ENCODE measurements at places on chromosomes 1 and 21.
A peak's percentile ranks its signal among the peaks of the same experiment; 100 is the strongest.

GRCh38 chr21:31873275-31873695, 465 bp downstream of the HUNK start:
- DNase-seq: no peak

DNA sequence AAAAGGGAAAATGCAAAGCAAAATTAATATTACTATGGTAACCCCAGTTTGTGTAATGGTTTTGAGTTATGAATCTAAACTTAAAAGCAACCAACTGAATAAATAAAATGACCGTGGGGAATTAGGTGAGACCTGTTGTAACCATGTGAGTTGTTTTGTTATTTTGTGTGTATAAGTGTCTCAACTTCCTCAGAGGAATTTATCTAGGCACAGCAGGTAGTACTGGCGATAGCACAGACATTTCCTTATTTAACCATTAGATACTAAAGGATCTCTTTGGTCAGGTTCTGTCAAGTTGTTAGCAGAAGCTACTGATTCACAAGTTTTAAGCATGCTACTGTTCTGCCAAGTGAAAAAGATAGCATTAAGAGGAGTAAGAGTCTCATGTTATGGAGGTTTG, 39.3 kb upstream of the LRRC7 start:
- no peak for DNase-seq

DNA sequence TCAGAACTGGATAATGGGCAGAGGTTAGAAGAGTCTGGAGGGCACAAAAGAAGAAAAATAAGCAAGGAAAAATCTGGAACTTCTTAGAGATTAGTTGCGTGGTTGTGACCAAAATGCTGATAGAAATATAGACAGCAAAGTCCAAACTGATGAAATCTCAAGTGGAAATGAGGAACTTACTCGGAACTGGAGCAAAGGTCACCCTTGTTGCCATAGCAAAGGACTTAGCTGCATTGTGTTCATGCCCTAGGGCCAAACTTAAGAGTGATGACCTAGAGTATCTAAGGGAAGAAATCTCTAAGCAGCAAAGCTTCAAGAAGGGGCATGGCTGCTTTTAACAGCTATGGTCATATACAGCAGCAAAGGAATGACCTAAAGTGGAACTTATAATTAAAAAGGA, 180.0 kb downstream of the TTLL7 start:
- no peak for DNase-seq

GRCh38 chr1:60619581-60619980, 462.8 kb upstream of the NFIA start:
- no peak for DNase-seq

DNA sequence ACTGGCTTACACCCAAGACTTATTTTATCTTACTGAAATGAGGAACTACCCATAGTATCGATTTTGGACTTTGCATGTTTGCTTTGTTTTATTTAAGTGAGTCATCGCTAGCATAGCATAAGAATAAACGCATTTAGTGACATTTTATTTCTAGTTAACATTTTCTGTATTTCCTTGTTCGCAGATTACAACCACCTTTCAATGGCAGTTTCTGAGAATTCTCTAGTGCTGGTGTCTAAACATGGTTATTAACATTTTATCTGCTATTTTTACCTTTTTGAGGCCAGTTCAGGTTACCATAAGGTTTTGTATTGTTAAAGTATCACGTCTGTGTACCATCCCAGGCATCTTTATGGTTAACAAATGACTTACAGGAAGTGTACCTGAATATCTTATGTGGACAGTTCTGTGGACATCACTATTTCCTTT, 24.5 kb downstream of the EEIG2 start:
- no peak for DNase-seq

GRCh38 chr1:212241501-212241900, 43.7 kb upstream of the PPP2R5A start:
- DNase-seq: no peak

GRCh38 chr1:47442842-47443529, 5.1 kb downstream of the FOXD2 start:
- no peak for DNase-seq

- DNase-seq: no peak
These were observed 561.9 kb upstream of the ADGRL4 start for GRCh38 chr1:79568411-79568810.

DNA sequence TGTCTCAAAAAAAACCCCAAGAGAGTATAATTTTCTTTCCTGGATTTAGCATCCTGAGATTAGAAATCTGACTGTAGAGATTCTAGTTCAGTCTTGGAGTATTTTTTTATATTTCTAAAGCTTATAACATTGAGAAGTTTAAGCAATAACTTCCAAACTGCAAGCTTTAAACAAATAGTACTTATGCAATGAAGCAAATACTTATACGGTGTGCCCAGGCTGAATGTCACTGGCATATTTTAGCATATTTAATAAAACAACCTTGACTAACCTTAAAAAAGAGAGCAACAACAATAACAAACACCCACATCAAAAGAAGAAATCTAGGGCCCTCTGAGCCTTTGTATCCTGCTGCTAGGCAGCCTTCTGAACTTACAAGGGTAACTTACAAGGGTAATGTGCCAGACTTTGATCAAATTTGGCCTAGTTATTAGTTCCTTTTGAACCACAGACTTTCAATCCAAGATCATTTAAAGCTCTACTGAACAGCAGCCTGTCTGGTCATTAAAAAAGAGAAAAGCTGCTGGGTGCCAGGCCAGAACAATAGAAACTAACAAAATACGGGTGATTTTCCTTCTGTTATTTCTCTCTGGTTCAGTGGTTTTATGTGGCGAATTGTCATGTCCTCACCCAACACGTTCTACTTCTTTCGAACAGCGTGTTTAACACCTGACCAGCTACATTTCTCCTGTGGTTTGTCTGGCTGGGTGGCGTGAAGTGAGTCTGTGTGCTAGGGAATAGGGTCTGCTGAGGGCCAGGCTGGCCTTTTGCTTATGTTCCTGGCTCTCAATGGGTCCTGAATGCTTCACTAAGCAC, 16.2 kb downstream of the MTOR start:
- DNase-seq: no peak

GRCh38 chr1:112762541-112763500, 47.7 kb upstream of the PPM1J start:
- DNase-seq: no peak

DNA sequence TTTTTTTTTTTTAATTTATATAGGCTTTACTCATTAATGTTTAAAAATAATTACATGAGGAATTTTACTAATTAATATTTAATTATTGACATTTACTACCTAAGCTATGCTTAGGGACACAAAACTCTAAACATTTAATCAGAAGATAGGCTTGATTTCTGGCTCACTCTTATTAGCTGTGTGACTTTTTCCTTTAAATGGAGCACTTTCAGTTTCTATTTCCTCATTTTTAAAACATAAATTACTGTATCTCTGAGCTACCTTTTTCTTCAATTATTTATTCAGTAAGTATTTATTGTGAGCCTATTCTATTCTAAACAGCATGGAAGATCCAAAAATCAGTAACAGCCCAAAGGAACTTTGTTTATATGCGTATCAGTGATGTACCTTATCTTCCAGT, 40.5 kb downstream of the MAP3K7CL start:
- no peak for DNase-seq

GRCh38 chr1:69569576-69570328, 2.0 kb downstream of the LRRC7 start:
- no peak for DNase-seq

DNA sequence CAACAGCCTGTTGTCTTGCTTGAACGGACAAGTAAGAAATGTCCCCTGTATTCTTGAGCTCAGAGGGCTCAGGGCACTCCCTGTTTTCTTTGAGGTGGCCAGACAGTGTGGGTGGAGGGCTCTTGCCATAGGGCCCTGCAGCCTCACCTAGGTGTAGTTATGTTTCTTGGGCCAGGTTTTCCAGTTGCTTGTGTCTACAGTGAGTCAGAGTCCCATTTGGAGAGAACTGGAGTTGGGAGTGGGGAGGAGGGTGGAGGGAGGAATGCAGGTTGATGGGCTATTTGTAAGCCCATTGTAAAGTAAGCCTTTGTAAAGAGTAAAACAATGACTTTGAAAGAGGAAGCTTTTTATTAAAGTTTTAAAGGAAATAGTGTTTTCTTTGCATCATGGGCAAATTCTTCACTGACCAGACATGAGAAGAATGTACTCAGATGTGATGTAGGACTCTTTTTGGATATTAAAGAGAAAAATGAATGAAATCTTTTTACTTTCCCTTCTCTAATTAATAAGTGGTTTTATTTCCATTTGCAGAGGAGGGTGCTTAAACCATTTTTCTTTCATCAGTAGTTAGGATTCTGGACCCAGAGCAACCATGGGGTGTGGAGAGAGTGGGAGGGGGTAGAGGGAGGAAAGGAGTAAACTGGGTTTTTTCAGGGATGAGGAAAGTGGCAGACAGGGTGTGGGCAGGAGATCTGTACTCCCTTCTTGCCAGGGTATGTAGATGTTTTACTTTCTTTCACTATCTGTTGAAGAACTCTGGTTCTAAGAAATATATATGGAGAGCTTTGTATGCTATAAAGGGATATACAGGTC, 45.1 kb upstream of the MACF1 start:
- DNase-seq: no peak

- DNase-seq: no peak
These were observed 52.2 kb upstream of the ARTN start for GRCh38 chr1:43881415-43881814.

- DNase-seq: no peak
These were observed 18.5 kb downstream of the WASF2 start for GRCh38 chr1:27471477-27471876.

- DNase-seq: no peak
These were observed 42.9 kb upstream of the PRKACB start for GRCh38 chr1:84101204-84101603.

GRCh38 chr21:16594191-16594590, 864.4 kb downstream of the USP25 start:
- no peak for DNase-seq

DNA sequence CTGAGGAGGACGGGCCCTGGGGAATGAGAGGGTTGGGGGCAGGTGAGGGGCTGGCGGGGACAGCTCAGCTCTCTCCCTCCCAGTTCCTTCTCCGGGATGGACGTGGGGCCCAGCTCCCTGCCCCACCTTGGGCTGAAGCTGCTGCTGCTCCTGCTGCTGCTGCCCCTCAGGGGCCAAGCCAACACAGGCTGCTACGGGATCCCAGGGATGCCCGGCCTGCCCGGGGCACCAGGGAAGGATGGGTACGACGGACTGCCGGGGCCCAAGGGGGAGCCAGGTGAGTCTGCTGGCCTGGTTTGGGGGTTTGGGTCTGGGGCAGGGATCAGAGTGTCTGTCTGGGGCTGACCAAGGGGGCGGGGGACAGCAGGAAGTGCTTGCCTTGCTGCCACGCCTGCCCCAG, 495 bp downstream of the C1QC start:
- DNase-seq: no peak

- no peak for DNase-seq
These were observed 38.1 kb downstream of the SLC44A3 start for GRCh38 chr1:94858276-94858675.

DNA sequence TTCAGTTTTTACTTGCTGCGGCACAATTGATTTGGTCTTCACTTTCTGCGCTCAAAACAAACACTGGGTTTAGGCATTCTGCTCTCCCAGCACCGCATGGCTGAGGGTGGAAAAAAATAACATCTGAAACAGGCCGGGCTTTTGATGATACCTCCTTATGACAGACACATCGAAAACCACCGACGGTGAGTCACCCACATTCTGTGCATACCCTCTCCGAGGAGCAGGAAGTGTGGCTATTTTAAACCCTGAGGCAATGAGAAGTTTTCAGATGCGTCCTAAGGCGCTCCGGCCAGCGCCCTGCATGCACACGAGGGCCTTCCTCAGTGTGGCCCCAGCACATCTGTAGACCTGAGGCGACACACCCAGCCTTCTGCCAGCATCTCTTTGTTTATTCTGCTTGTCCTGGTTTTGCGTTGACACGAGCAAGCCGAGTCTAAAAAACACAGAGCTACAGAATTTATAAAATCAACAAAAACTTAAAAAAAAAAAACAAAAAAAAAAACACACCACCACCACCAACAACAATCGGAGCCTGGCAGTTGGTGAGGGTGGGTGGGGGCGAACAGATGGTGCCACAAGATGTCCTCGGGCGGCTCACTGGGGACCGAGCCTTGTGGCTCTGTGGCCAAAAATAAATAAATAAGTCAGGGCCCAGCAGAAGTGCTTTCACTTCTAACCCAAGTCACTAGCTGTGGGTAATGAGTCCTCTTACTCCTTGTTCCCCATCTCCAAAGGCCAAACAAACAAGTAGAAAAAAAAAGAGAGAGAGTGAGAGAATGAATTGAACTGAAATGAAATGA, 162.6 kb upstream of the IRF2BP2 start:
- peak; percentile 73 for DNase-seq

- no peak for DNase-seq
These were observed 120.4 kb downstream of the SIPA1L2 start for GRCh38 chr1:232509570-232509969.

- DNase-seq: no peak
These were observed 54.4 kb upstream of the NEK7 start for GRCh38 chr1:198102454-198102827.

- DNase-seq: no peak
These were observed 122.4 kb downstream of the LIPI start for GRCh38 chr21:14088391-14088790.

GRCh38 chr1:1432274-1432950, 3.1 kb upstream of the VWA1 start:
- no peak for DNase-seq

DNA sequence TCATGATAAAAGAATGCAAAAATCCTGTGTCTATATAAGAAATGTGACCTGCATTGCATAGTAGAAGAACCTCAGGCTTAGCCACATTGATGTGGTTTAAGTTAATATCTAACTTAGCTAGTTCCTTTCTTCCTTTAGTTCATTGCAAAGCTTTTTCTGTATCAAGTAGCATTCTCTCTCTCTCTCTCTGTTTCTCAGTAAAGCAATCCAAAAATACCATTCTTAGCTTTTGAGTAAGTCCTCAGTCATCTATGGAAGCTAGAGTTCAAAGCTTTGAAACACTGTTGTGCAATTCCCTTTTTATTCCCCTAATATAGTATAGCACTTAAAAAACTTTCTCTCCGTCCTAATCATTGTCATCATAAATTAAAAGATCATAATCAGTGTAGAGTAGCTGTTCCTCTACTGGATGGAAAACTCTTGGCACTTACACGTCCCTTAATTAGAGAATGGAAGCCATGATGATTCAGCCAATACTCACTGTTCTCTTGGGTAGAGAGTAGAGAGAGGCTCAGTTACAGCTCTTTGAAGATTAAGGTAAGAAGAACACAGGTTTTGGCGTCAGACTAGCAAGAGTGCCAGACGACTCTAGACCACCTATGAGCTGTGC, 350.3 kb upstream of the LYPLAL1 start:
- no peak for DNase-seq

GRCh38 chr1:186063091-186063657, 311.9 kb downstream of the TPR start:
- no peak for DNase-seq

DNA sequence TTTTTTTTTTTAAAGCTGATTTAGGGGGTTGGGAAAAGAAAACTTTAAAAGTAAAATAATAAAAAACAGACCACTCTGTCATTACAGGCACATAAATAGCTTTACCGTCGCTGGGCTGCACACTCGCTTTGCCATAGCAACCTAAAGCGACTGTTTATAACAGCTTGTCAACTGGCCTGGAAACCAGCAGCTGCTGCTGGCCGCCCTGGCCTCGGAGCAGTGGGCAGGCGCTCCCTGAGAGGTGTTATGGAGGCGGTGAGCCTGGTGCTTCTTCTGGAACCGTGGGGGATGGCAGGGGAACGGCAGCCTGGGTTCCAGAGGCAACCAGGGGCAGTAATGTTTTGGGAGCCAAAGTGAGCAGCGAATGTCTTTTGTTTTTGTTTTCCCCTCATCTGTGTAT, 45.7 kb downstream of the ATP2B4 start:
- no peak for DNase-seq

GRCh38 chr1:36080236-36080635, 3.7 kb upstream of the TEKT2 start:
- DNase-seq: no peak
